ENCODE measurements at places on chromosomes 3 and 15.
A peak's percentile ranks its signal among the peaks of the same experiment; 100 is the strongest.

GRCh38 chr15:89230277-89230676, 8.9 kb upstream of the RLBP1 start:
- DNase-seq = no peak

GRCh38 chr3:113775516-113775915, 28.7 kb downstream of the ATP6V1A start:
- DNase-seq = no peak

- no peak for DNase-seq
Observed at GRCh38 chr15:95832668-95833067, 497.8 kb upstream of the NR2F2 start.

GRCh38 chr3:22121068-22121701, 370.2 kb upstream of the ZNF385D start:
- no peak for DNase-seq

DNA sequence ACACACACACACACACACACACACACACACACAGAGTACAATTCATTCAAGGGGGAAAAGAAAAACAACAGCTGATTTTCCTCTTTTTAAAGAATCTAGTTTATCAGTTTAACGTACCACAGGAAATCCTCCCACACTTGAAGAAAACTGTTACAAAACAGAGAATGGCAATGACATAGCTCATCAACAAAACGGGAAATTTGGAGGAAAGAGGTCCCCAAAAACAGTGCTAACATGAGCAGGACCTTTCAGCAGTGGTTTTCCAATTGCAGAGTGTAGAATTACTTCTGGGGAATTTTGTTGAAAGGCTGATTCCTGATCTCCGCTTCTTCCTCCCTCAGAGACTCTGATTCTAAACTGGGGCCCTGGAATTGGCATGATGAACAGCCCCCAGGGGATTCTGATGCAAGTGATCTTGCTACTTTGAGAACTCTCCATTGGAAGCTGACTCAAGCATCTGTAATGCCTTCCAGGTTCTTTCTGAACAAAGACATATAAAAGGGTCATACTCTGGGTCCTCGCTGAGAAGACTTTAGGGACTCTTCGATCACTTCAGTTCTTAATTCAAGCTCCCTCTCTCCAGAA, 442.6 kb upstream of the PROK2 start:
- DNase-seq = peak; percentile 10

- DNase-seq = no peak
Observed at GRCh38 chr15:48373821-48374451, 42.7 kb downstream of the DUT start.

DNA sequence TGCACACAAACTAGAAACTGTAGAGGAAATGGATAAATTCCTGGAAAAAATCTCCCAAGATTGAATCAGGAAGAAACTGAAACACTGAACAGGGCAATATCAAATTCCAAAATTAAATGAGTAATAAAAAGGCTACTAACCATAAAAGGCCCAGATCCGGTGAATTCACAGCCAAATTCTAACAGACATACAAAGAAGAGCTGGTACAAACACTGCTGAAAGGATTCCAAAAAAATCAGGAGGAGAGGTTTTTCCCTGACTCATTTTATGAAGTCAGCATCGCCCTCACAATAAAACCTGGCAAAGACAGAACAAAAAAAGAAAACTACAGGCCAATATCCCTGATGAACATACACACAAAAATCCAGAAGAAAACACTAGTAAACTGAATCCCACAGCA, 462.4 kb upstream of the THBS1 start:
- no peak for DNase-seq

DNA sequence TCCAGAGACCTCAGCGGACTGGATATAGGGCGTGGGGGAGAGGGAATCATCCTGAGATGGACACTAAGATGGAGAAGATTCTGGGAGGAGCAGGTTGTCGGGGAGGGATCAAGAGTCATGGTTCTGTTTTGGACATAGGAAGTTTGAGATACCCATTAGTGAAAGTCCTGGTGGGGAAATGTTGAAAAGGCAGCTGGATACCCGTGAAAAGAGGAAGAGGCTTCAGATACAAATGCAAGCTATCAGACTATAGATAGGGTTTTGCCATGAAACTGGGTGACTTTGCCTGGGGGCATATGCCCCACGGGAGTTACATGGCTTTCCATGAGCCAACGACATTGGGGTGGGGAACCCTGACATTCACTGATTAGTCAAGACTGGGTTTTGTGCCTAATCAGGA, 1.1 kb upstream of the GPR62 start:
- DNase-seq = peak; percentile 35

- peak; percentile 49 for DNase-seq
Observed at GRCh38 chr3:13308380-13308801, 111.7 kb downstream of the NUP210 start.
